ENCODE measurements at places on chromosomes 2 and 18. TPM values are rescaled to one million over a fixed set of nuclear protein-coding genes. Genes with fewer than 3 reads are reported as not detected.

The MALL gene
- 94.9 TPM for total RNA-seq

The TEKT4 gene
- not detected for total RNA-seq

DNA sequence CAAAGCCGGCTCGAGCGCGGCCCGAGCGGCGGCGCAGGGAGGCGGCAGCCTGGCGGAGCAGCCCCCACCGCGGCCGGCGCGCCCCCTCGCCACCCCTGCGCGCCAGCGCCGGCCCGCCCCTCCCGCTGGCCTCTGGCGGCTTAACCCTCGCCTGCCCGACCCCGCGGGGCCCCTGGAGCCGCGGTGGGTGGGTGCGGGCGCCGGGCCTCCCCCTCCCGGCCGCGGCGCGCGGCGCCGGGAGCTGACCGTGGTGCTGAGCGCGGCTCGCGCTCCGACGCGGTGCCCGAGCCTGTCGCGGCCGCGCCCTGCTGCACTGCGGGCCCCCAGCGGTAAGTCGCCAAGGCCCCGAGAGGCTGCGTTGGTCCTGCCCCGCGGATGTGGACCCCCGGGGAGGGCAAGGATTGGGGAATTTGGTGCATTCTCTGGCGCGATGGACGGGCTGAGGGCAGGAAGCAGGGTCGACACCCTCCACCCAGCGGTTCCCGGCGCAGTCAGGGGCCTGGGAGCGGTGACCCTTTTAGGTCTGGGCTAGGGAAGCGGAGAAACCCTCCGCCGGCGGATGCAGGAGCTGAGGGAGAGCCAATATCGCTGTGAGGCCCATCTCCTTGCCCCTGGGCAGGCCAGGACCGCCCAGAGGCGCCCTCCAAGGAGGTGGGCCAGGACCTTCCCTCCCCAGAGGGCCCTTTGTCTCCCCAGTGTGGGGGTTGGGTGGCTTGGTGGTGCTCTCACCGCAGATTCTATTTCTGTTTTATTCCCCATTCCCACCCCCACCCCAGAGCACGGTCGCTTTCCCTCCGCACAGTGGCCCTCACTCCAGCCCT lies 923 bp downstream of the AMER3 start:
- DNase-seq: no peak

DNA sequence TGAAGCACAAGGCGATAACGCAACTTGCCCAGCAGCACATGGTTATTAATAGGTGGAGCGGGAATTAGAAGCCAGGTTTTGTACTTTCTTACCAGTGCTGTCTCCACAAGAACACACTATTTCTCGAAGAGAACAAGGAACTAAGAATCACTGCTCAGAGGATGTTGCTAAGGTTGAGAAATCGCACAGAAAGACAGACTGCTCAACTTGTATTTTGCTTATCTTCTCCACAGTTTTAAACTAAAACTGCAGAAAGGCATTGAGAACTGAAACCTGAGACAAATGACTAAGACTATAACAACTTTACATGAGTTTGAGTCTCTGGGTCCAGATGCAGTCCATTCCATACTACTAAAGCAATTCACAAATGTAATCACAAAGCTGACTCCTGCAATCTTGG lies 6.2 kb downstream of the PRKD3 start:
- no peak for DNase-seq

GRCh38 chr2:113175042-113175628 lies 1.4 kb downstream of the PSD4 start:
- no peak for DNase-seq

- DNase-seq: no peak
Observed at GRCh38 chr18:46657115-46657955, at the start of gene LOXHD1. Gene LOXHD1 (minus strand): TSS chr18:46657220. CDS start chr18:46657033, 187 bp downstream.

GRCh38 chr18:4264347-4264791 lies 190.7 kb downstream of the DLGAP1 start:
- no peak for DNase-seq
